ENCODE measurements at places on chromosomes 1 and 21. TPM values are rescaled to one million over a fixed set of nuclear protein-coding genes. Genes with fewer than 3 reads are reported as not detected.

The ST3GAL3 gene
- 29.9 TPM for total RNA-seq

DNA sequence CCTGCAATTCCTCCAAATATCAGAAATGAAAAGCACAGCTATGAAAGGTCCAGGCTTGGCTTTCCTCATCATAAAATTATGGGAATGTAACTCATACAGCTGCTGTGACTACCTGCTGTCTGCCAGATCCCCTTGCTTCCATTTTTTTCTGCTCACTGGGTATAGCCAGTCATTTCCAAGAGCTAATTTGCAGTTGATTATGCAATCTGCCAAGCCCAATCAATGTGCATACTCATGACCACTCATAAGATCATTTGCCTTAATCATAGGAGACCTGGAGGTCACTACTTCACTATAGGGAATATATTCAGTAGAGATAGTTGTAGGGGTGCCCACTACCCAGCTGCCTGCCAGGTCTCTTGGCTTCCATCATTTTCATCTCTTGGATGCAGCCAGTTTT is 417.7 kb upstream of the ZRANB2 start:
- no peak for DNase-seq

The CSMD2 gene
- total RNA-seq = 0.14 TPM

DNA sequence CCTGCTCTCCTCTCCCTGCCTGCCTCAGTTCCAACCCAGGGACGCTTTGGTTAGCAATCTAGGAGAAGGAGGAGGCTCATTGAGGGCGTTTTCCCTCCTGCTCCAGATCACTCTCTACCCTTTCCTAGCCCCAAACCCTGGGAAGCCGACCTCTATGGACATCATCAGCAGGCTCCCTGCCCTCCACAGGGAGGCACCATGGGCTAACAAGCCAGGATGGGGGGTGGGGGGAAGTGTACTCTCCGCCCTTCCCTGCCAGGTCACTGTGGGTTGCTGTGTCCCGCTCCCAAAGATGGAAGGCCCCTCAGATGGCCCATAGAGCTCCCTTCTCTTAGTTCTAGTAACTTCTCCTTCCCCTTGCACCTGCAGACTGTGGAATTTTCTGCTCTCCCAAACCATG is 35.7 kb downstream of the KCND3 start:
- DNase-seq = no peak

DNA sequence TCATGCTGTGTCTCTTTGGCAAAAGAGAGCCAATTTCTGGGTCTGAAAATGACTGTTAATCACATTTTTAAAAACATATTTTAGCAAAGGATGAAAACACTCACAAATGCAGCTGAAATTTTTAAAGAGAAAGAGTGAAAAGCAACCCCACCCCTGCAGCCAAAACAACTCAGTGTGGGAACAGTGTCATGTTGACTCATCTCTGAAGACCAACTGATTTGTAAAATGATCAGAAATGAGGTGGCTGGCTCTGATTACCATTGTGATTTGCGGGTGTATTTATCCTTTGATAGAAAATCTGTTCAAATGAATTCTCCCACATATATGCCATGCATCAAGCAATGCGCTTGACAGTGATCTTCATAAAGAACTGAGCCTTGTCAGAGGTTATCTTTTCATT is 287.0 kb upstream of the ESRRG start:
- DNase-seq = no peak

The IL22RA1 gene
- total RNA-seq = 0.14 TPM

DNA sequence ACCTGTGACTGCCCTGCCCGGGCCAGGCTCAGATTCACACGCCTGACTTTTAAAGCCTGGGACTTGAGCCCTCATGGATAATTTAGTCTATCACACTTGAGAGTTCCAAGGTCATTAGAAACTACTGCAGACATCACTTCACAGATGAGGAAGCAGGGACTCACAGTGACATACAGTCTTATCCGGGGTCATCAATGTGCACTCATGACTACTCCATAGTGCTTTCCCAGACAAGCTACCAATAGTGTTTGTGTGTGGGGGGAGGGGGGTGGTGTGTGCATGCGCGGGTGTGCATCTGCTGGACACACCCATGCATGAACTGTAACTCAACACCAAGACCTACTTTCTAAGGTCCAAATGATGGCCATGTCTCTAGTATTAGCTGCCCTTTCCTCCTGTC is 16.1 kb upstream of the SLC5A9 start:
- DNase-seq = no peak

GRCh38 chr1:31308036-31308435 is 11.2 kb downstream of the ZCCHC17 start:
- DNase-seq = no peak

The SPRR4 gene
- not detected for total RNA-seq

The DISP3 gene
- total RNA-seq = not detected

The RNF186 gene
- total RNA-seq = not detected

The MX2 gene
- total RNA-seq = 5.4 TPM

The FMOD gene
- 11.2 TPM for total RNA-seq

The C1orf56 gene
- total RNA-seq = 7.1 TPM

GRCh38 chr1:23557471-23558124 is 1.7 kb downstream of the ID3 start:
- no peak for DNase-seq
